ENCODE measurements at places on chromosomes 3 and 15.
A peak's percentile ranks its signal among the peaks of the same experiment; 100 is the strongest.

DNA sequence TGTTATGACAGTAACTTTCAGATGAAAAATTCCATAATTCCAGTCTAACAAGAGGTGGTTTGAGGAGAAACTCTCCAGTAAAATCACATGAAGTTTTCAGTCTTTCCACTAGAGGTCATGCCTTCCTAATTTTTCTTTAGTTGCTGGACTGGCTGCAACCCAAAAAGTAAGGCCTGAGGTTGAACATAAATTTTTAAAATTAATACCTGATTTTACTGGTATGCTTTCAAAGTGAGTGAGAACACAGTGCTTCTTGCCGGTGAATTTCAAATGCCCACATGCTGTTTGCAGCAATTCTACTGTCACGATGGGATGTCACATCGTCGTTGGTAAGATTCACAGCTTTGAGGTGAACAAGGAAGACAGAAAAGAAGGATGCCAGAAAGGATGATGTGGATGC is 89.0 kb upstream of the FGF12 start:
- peak; percentile 75 for DNase-seq

DNA sequence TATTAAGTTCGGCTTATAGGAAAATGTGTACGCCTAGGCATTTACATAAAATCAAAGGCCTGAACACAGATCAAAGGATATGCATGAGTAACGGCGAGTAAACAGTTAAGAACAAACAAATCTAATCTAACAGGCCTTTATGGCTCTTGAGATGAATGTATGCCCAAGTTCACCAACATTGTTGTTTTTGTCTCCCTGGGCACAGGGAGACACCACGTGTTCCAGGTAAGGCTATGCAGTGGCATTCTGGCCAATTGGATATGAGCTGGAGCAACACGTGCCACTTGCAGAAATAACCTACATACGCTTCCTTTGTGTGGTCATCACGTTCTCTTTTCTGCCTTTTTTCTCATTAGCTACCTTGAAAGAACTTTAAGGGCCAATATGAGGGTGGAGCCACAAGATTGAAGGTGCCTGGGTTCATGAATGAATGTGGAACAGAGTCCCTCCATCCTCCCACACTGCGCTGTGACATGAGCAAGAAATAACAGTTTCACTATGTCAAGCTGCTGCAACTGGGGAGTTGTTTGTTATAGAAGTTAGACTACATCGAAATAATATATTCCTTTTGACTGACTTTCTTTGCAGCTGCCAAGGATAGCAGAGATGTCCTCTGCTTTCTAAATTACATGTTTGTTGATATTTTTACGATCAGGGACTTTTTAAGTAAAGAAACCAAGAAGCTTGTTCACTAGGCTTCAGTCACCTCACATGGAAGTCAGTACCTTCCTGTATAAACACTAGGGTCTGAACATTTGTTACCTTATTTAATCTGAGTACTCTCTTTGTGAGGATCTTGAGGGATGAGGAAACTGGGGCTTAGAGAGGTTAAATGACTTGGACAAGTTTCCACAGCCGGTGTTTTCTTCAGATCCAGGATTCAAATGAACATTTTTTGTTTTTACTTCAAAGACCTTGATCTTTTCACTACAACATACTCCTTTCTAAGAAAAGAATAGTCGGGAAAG is 427.5 kb upstream of the TBL1XR1 start:
- DNase-seq: no peak

GRCh38 chr3:180530276-180530675 is 71.7 kb upstream of the TTC14 start:
- no peak for DNase-seq

GRCh38 chr15:66586155-66586976 is 20.6 kb upstream of the LCTL start:
- no peak for DNase-seq

DNA sequence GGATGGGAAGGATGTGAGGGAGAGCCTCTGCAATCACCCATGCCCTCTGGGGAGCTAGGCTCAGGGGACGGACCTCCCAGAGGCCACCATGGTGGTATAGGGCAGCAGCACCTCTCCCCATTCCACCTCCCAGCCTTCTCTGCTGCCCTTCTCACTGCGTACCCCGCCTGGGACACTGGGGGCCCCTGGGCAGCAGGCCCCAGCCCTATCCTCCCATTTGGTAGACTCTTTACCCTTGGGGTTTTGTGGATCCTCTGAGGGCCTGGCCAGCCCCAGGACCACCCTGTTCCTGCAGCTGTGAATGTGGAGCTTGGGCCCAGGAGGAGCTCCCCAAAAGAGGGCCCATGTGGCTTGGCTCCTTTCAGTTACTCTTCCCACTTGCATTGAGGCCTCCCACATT is 131.9 kb downstream of the DNAJB8 start:
- DNase-seq: no peak

DNA sequence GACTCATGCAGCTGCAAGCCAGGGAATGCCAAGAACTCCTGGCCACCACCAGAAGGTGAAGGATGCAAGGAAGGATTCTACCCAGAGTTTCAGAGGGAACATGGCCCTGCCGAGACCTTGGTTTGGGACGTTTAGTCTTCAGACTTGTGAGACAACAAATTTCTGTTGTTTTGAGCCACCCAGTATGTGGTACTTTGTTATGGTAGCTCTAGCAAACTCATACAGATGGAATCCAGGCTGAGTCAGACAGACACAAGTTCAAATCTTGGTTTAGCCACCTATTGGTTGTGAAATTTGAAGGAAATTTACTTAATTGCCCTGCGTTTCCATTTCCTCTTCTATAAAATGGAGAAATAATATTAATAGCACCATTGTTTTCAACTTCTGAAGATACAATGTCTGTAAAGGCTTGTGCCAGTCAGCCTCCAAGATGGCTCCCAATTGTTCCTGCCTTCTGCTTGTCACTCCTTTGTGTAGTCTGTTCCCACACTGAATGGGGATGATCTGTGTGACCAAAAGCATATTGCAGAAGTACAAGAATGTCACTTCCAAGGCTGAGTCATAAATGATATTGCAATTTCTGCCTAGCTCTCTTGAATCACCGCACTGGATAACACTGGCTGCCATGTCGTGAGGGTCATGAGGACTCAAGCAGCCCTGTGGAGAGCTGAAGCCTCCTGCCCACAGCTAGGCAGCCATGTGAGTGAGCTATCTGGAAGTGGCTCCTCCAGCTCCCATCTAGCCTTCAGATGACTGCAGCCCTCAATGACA is 223.5 kb upstream of the PROK2 start:
- peak; percentile 94 for DNase-seq

DNA sequence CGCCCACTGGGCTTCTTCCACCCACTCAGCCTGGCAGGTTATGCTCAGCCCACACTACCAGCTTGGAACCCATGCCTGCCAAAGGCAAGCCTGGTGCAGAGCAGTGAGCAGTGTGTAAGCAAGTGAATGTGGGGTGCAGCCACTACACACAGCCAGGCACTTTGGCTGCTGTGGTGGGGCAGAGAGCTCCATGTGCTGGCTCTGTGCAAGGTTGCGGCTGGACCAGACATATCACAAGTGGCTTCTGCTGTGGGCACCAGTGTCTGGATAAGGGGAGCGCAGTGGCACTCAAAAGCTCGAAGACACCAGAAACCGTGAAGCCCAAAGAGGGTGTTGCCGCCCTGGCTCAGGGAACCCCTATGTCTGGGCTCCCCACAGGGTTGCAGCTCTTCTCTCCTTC is 563.7 kb downstream of the SI start:
- DNase-seq: no peak

DNA sequence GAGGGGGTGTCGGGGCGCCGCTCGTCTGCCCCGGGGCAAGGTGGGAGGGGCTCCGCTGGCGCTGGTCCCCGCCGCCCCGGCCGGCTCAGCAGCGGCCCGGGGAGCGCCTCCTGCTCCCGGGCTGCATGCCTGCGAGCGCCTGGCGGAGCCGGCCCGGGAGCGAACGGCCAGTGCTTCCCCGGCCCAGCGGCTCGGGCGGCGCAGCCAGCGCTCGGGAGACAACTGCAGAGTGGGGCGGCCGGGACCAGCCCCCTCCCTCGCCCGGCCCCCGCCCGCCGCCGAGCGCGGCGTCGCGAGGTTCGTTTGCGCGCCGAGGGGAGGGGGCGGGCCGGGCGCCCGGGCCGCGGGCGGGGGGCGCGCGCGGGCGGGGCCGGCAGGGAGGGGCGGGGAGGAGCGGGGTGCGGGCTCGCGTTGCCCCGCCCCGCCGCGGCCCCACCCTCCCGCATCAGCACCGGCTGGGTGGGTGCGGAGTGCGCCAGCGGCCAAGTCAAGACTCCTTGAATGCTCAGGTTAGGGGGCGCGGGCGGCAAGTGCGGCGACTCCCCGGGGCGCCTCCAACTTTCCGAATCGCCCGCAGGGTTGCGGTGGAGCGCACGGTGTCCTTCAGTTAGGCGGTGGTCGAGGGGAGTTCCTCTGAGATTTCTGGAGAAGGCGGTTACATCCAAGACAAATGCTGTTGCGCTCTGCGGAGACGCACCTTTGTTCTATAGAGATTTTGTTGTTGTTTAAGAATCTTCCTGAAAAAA is at the start of gene RGMA:
Gene RGMA, minus strand, starts transcription at position 231 of the 746 bp plus-strand sequence. CDS start 279 bp downstream, outside the sequence.
- DNase-seq: no peak

Measured in fibroblast of mammary gland (primary cell).